ENCODE measurements at places on chromosomes 5 and 9.

DNA sequence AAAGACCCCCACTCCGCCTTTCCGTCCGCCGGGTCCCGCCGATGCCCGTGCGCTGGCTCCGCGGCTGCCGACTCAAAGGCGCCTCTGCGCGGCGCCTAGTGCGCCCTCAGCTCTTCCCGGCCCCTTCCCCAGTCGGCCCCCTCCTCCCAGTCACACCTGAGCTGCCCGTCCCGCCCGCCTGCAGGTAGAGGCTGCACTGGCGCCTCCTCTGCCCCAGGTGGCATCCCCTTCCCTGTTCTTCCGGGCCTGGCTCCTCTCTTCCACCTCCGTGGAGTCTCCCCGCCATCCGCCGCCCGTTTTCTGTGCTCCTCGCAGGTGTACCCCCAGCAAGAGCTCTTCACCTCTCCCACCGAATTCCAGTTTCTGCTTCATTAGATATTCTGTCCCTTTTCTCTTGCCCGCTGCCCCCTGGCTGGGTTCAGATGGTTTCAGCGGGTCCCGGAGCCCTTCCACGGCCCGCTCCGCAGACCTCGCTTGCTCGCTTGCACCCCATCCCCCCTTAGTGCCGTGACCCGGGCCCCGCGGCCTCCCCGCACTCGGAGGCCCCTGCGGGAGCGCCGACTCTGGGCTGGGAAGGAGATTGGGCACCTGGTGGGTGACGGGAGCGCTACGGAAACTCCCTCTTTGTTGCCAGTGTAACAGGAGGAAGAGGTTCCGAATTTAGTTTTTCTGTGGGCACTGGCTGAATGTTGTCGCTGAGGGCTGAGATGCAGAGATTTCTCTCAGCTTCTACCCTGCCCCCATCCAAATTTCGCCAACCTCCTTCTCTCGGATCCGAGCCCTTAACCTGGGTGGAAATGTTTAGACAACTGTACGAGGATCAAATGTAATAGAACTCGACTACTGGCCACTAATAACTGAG, 809 bp downstream of the SLC44A1 start:
- peak; percentile 63 for DNase-seq

- peak; percentile 36 for DNase-seq
Observed at GRCh38 chr5:134555890-134556311, 30.4 kb downstream of the JADE2 start.

GRCh38 chr9:21096901-21097255, 19.1 kb upstream of the IFNB1 start:
- no peak for DNase-seq

DNA sequence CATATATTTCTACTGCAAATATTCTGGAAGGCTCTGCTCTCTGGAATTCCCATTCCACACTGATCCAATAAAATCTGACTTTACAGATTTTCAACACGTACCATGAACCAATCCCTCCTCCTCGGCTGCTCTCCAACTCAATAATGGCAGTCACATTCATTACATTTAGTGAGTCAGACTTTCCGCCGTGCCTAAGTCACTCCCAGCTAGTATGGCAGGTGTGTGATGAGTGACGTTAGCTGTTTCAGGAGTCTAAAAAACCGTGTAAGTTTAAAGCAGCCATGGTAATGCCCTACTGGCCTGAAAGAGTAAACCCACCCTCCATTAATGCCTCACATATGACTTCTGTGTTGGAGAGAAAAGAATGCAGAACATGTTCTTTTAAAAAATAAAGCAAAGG, 3.3 kb downstream of the FBN2 start:
- no peak for DNase-seq

DNA sequence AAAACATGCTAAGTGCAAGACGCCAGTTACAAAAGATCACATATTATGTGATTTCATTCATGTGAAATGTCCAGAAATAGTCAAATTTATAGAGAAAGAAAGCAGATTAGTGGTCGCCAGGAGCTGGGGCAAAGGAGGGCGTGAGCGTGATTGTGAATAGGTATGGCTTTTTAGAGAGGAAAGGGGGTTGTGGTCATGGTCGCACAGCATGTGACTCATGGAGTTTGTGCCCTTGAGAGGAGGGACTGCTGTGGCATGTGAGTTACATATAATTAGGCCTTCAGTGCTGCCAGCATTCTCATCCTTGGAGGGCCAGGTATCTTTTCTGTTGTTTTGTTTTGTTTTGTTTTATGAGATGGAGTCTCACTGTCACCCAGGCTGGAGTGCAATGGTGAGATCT, 21.2 kb upstream of the MARCHF6 start:
- no peak for DNase-seq

DNA sequence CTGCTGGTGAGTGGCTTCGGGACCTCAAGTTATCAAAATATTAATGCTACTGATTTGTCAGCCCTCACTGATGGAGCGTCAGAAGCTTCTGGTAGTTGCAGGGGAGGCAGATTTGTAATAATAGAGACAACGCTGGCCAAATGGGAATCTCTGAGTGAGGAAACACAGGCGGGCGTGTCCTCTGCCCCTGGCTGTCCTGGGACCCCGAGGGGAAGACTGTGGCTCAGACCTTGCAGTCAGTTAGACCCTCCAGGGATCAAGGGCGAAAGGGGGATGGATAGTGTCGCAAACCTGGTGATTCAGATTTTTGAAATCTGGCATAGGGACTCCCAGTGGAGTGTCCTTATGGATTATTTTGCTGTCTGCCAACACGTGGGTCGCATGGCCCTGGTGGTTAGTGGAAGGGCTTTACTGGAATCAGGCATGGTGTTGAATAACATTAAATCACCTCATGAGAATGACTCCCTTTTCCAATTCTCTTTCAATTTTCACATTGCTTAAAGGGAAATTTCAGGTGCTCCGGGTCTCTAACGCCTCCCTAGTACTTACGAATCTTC, 35.1 kb upstream of the NTNG2 start:
- no peak for DNase-seq

- no peak for DNase-seq
Observed at GRCh38 chr5:91142819-91143218, 240.3 kb downstream of the ARRDC3 start.

- no peak for DNase-seq
Observed at GRCh38 chr5:170738840-170739239, 44.7 kb upstream of the GABRP start.

DNA sequence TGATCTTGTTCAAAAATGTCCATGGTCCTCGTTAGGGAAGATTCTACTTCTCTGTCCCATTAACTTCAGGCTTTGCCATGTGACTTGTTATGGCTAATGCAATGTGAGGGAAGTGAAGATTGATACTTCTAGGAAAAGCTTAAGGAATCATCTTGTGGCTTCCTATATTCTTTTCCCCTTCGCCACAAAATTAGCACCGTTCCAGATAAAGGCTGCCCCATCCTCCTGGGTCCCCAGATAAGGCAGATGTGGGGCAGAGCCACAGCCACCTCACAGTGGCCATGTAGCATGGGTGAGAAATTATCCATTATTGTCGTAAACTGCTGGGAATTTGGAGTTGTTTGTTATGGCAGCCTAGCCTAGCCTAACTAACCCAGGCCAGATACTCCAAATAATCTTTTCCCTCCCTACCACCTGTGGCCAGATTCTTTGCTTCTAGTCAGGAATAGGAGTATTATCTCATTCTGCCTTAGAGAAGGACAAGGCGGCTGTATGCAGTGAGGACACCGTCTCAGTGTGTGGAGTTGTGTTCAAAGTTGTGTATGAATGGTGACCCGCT, 31.9 kb upstream of the BOD1 start:
- DNase-seq = no peak

DNA sequence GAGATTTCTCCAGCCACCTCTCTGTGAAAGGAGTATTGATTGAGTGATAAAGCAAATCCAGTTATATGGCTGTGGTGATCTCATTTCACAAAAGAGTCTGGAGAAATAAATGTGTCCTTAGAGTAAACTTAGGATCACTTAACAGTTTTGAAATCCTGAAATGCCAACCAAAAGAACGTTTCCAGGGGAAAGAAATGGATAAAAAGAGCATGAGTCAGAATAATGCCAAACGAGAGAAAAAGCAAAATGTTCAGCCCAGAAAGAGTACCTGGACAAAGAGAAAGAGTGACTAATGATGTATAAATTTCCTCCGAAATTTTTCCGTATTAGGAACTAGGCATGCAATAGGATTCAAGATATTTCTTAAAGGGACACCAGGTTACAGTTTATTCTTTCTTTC, 463.1 kb upstream of the CDH10 start:
- no peak for DNase-seq

DNA sequence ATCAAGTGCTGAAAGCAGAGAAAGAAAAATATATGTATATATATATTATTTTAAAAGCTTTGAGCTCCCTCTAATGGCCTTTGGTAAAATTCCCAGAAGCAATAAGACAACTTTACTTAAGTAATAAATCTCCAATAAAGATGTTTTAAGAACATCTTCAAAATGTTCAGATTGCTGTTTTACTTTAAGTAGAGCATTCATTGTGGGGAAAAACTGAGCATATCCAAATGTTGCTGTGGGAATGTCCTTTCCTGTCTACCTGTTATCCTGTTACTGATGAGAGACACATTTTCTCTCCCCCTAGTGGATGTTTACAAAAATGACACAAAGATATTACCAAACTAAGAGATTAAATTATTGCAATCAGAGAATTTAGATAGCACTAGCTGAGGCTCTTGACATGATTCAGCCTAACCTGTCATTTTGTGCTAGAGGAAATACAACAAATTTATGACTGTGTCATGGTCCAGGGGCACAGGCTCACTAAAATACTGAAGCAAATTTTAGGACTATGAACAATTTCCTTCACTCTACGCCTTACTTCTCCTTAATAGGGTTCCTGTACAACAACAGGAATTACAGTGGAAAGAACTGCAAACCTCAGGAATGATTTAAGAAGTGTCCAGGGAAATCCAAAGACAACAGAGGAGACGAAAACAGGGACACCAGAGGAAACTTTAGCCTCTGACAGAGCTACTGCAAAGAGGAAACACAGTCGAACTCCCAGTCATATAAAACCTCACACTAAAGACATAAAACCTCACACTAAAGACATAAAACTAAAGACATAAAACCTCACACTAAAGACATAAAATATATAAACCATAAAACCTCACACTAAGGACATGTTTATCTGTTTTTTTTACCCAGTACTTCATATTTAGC, 24.3 kb upstream of the PRRC1 start:
- DNase-seq = no peak

- no peak for DNase-seq
Observed at GRCh38 chr5:139188558-139189270, 9.5 kb downstream of the SIL1 start.

- DNase-seq = no peak
Observed at GRCh38 chr9:78533500-78533899, 236.6 kb downstream of the PSAT1 start.

DNA sequence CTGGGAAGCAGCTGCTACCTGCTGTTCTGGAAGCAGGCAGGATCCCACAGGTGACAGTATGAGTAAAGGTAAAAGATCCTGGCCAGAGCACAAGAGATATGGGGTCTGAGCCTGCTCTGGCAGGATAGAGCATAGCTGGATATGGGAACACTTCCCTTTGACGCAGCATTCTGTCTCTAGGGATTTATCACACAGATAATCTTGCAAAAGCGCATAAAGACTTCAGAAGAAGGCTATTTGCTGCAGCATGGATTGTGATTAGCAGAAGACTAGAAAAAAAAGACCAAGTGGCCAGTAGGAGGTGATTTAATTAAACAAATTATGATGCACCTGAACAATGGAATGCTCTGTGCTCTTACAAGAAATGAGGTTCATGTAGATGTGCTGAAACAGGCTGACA, 52.4 kb upstream of the PWWP2A start:
- no peak for DNase-seq

DNA sequence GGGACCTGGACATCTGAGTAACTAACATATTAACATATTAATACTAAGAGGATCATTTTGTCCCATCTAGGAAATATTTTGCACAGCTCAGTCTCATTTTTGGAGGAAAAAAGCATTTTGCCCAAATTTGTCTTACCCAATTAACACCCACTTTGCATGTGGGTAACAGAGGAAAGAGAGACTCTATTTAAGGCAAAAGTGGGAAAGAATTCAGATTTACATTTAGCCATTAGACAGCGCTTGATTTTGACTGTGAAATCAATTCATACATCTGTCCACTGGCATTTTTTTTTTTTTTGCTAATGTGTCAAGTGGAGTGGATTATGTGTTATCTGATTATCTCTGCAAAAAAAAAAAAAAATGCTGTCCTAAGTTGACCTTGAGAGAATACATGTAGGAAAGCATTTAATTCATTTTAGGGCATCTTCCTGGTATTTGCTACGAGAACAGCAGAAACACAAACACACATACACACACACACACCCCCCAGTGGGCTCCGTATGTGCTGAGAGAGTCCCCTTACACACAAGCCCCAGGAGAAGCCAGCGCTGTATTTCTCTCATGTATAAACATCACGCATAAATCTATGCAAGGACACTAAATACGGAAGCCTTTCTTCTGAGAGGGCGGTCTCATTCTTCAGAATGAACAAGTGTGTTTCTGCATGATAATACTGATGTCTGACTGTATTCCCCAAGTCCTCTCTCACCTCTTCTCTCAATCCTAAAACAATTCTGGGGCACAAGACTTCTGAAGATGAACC, 202.0 kb upstream of the KLF9 start:
- no peak for DNase-seq

DNA sequence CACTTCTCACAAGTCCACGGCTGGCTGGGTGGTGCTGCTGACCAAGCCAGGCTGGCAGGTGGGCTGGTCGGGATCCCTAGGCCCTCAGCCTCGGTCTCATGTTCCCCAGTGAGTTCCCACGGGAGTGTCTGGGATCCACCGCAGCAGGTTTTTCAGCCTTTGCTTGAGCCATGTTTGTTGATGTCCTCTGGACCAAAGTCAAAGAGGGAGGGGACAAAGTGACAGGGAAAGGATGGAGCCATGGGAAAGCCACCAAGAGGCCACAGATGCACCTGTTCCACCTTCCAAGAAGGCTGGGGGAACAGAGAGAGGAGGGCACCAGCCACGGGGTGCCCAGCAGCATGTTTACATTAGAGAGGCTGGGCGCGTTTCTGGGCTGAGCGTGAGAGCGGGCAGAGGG, 2.8 kb upstream of the UBAC1 start:
- no peak for DNase-seq

- no peak for DNase-seq
Observed at GRCh38 chr5:74432216-74432615, 208.3 kb downstream of the ENC1 start.

GRCh38 chr5:180602481-180603075, 11.3 kb upstream of the SCGB3A1 start:
- no peak for DNase-seq

Measured in mucosa of gallbladder (tissue), 1 donor.